Progenitor cell of endocrine pancreas (in vitro differentiated cells): ENCODE measurements at places on chromosomes 12 and 14.

DNA sequence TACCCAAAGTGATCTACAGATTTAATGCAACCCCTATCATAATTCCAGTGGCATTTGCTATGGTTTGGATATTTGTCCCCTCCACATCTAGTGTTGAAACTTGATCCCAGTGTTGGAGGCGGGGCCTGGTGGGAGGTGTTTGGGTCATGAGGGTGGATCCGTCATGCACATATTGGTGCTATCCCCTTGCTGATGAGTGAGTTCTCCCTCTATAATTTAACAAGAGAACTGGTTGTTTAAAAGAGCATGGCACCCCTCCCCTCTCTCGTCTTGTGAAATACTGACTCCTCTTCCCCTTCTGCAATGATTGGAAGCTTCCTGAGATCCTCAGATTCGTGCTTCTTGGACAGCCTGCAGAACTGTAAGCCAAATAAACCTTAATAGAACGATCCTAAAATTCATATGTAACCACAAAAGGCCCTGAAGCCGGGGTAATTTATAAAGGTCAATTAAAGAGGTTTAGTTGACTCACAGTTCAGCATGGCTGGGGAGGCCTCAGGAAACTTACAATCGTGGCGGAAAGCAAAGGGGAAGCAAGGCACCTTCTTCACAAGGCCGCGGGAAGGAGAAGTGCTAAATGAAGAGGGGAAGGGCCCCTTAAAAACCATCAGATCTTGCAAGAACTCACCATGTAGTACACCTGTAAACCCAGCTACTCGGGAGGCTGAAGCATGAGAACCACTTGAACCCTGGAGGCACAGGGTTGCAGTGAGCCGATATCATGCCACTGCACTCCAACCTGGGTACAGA, 41.2 kb downstream of the SLC39A9 start:
- H3K4me1 ChIP-seq = no peaks in the 10 kb centered on the region
- DNase-seq = no peak
- peaks cover 7% of the 10 kb centered on the region for H3K36me3 ChIP-seq
- H3K27ac ChIP-seq = no peak overlapping the region
- H3K4me3 ChIP-seq = no peak overlapping the region

- no peak for DNase-seq
- peaks cover 1% of the 10 kb centered on the region for H3K36me3 ChIP-seq
- no peaks in the 10 kb centered on the region for H3K27me3 ChIP-seq
- no peak overlapping the region for H3K27ac ChIP-seq
These were observed 98.1 kb downstream of the MED13L start for GRCh38 chr12:116179384-116179783.

DNA sequence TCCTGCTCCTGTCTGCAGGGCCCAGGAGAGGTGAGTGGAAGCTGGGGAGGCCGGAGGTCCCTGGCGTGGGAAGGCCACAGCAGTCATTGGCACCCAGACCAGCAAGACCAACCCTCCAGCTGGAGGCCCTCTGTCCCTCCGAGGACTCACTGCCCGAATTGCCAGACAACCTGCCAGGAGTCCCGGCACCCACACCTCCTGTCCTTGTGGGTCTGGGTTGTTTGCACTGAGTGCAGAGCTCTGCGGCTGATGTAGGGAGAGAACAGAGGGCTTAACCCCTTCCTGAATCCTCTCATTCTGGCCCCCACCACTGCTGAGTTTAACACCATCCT, 204.9 kb downstream of the KIF26A start:
- no peak overlapping the region for H3K4me3 ChIP-seq
- H3K4me1 ChIP-seq = peaks cover 12% of the 10 kb centered on the region
- H3K36me3 ChIP-seq = no peaks in the 10 kb centered on the region

DNA sequence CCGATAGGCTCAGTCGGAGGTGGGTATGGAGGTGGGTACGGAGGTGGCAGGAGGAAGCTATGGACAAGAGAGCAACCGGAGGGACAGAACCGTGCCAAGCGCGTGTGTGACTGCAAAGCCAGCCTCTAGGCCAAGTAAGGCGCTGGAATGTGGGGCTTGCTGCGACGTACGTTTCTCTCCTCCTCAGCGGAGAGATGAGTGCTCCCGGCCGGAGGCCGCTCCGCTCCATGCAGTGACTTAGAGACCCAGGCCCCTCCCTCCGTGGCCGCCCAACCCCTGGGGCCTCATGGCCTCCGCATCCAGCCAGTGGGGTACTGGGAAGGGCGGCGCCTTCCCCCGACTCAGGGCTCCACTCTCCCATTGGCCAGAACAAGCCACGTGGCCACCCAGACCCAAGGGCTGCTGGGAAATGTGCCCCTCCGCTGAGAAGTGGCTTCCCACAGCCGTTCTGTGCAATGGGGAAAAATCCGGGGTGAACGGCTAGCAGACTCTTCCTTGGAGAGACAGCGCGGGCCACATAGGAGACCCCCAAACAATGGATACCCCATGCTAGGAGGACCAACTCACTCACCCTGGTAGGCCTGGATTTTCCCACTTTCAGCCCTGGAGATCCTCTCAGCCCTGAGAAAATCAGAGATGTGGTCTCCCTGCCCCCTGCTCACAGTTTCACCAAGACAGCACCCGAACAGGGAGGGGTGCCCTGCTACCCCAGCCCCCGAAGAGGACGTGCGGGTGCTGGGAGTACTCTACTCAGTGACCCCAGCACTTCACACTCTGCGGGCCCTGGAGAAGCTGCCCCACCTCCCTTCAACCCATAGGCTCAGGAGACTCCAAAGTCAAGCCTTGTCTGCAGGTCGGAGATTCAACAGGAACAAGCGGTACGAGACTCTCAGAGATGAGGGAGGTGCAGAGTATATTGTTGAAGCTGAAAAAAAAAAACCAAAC, 66.7 kb downstream of the RIMBP2 start:
- no peak for DNase-seq
- no peak overlapping the region for H3K27ac ChIP-seq
- H3K4me1 ChIP-seq = peaks cover 4% of the 10 kb centered on the region
- no peak overlapping the region for H3K4me3 ChIP-seq
- H3K36me3 ChIP-seq = no peaks in the 10 kb centered on the region
- peaks cover 4% of the 10 kb centered on the region for H3K27me3 ChIP-seq

DNA sequence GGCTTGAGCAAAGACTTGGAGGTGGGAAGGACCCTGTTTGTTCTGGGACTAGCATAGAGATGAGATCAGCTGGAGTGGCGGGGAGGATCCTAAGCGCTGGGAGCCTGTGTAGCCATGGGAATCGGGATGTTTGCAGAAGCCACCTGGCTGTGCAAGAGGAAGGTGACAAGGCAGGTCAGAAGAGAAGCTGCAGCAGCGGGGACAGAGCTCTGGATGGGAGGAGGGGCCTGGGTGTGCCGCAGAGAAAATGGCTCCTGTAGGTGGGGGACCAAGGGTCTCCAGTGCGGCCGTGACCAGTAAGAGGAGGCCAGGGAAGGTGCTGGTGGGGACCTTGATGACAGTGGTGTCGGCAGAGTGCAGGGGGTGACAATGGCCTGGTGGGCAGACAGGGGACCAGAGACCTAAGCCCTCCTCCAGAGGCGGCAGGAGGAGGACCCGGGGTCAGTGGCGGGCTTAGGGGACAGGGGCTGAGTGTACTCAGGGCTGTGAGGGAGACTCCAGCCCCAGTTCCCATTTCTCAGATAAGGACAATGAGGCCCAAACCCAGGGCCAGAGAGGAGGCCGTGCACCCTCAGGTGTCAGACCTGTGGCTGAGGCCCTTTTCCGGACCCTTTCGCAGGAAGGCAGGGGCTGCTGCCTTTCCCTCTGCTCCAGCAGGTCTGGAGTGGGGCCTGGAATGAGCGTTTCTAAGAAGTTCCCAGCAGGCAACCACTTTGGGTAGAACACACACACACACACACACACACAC, 206.6 kb upstream of the RTL1 start:
- peak overlapping the region; percentile 43 for H3K4me3 ChIP-seq
- H3K27ac ChIP-seq = peak overlapping the region; percentile 35
- no peaks in the 10 kb centered on the region for H3K36me3 ChIP-seq
- H3K27me3 ChIP-seq = peaks cover 5% of the 10 kb centered on the region

DNA sequence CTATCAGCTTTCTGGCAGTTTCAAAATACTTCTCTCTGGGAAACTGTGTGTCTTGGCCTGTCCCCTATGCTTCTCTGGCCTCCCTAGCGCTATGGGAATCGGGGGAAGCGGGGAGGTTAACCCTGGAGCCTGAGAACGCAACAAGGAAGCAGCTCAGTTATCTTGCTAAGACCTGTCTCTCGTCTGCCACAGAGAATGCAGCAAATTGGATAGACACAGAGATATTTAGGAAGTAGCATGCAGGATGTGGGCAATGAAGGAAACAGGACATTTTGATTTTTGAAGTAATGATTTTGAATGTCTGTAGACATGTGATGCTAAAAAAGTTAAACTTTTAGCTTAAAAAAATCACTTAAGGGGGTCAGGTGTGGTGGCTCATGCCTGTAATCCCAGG, 6.6 kb upstream of the CALCOCO1 start:
- no peak overlapping the region for H3K27ac ChIP-seq
- no peaks in the 10 kb centered on the region for H3K36me3 ChIP-seq
- H3K4me3 ChIP-seq = no peak overlapping the region
